ENCODE measurements at places on chromosomes 4 and X. TPM values are rescaled to one million over a fixed set of nuclear protein-coding genes. Genes with fewer than 3 reads are reported as not detected.

The PWWP3B gene
- total RNA-seq, result 0.62 TPM

The DCHS2 gene
- not detected for total RNA-seq

The ABLIM2 gene
- total RNA-seq, result 44.4 TPM

The HTR2C gene
- 0.22 TPM for total RNA-seq

The ARL13A gene
- not detected for total RNA-seq

The CXCL3 gene
- total RNA-seq, result 6.9 TPM

The CTBP1 gene
- 143 TPM for total RNA-seq

The FGF13 gene
- 10.4 TPM for total RNA-seq

The VCX3B gene
- not detected for total RNA-seq

All from sciatic nerve (tissue), 2 donors.